ENCODE measurements at places on chromosomes 16 and 17.

- DNase-seq, result no peak
Measured at GRCh38 chr17:58587713-58588117, 73.3 kb upstream of the MTMR4 start.

- no peak for DNase-seq
Measured at GRCh38 chr16:21203155-21203797, 8.1 kb downstream of the ZP2 start.

DNA sequence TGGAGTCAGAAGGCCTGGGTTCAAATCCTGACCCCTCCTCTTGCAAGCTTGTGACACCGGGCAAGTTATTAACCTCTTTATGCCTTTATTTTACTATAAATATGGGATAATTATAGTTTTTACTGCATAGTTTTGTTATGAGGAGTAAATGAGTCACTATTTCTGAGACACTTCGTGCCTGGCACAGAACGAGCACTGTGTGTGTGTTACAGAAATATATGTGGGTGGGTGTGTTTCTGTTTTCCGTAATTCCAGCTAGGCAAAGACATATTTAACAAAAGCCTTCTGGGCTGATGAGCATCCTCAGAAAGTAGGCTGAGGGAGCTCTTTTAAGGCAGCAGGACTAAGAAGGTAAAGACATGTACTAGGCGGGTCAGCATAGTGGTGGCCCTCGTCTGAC lies 417.9 kb downstream of the MAF start:
- no peak for DNase-seq

GRCh38 chr16:10576390-10577304 lies 3.8 kb downstream of the EMP2 start:
- DNase-seq, result no peak

- no peak for DNase-seq
Measured at GRCh38 chr17:48728232-48729231, at the start of gene HOXB13. HOXB13 (minus strand) TSS chr17:48728750; CDS start chr17:48728593, 157 bp downstream.

DNA sequence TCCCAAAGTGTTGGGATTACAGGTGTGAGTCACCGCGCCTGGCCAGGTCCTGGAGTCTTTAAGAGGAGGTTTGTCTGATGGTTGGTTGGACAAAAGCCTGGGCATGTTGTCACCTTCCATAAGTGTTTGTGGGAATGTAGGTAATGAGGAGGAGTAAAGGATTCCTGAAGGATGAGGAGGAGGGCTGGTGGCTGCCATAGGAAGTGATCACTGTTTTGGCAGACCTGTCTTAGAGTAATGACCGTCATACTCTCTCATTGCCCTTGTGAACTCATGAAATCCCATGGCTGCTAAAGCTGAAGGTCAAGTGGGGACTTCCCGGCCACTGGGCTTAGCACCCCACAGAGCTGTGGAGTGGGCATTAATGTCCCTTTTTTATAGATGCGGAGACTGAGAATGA lies 40.5 kb downstream of the TENT4B start:
- DNase-seq, result no peak

- DNase-seq, result no peak
Measured at GRCh38 chr16:85652431-85653221, 36.1 kb downstream of the GINS2 start.

DNA sequence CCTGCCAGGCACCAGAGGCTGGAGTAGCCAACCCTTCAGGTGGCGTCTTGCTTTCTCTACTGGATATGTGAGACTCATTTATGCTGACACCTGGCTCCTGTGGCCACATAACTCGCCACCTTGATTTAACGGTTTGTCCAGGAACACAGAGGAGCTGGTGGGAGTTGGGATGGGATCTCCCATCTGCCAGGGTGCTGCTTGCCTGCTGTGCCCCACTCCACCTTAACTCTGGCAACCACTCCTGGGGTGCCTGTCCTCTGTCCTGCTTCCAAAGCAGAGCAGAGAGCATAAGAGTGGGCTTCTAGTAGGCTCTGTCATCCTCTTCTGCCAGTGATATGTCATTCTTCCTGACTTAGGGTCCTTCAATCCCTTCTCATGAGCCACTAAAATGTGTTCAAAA lies 63.4 kb upstream of the ZNF423 start:
- DNase-seq, result no peak

GRCh38 chr17:61005358-61005757 lies 327.7 kb downstream of the BCAS3 start:
- DNase-seq, result no peak

DNA sequence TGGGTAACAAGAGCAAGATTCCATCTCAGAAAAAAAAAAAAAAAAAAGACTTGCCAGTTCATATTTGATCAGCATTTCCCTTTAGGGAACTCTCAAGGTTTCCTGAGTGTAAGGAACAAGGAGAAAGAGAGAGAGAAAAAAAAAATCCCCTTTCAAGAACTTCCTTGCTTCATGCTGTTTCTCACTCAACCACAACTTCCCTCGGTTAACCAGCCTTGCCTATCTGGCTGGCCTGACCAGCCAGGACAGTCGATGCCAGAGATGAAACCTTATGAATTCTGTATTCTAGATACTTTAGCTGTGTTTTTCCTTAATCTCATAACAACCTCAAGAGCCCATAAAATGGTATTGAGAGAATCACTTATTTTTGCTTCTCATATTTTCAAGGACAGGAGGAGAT lies 2.6 kb upstream of the N4BP1 start:
- DNase-seq, result no peak

- DNase-seq, result no peak
Measured at GRCh38 chr16:85407-85782, 7.4 kb downstream of the MPG start.

DNA sequence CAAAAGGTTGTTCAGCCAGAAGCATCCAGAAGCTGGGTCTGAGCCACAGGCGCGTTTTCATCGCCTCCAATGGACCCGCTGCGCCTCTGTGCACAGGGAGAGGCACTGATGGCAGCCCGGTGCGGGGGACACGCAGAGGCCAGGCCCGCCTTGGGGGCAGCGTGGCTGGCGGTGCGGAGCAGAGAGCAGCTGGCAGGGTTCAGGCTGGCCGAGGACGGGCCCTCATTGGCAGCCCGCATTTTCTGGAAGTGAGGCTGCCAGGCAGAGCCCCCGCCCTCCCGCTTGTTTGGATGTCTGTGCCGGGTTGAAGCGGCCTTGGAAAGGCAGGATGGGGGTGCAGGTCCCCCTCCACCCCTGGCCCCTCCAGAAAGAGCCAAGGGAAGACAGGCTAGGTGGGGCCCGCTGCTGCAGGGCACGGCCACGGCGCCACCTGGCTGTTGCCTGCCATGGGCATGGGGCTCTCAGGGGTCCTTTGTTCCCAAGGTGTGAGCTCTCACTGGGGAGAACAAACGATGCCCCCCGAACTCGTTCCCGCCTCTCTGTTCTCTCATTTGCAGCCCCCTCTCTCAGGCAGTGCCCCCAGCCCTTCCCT lies 18.8 kb downstream of the GSE1 start:
- no peak for DNase-seq

DNA sequence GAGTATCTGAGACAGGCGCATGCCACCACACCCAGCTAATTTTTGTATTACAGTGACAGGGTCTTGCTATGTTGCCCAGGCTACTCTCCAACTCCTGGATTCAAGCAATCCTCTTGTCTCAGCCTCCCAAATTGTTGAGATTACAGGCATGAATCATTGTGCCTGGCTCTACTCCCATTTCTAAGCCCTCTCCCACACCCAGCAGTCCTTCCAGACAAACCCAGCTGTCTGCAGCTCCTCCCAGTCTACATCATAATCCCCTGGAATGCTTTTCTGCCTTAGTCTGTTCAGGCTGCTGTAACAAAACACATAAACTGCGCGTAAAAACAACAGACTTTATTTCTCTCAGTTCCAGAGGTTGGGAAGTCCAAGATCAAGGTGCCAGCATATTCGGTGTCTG lies 144.5 kb downstream of the GRIN2A start:
- DNase-seq, result no peak

DNA sequence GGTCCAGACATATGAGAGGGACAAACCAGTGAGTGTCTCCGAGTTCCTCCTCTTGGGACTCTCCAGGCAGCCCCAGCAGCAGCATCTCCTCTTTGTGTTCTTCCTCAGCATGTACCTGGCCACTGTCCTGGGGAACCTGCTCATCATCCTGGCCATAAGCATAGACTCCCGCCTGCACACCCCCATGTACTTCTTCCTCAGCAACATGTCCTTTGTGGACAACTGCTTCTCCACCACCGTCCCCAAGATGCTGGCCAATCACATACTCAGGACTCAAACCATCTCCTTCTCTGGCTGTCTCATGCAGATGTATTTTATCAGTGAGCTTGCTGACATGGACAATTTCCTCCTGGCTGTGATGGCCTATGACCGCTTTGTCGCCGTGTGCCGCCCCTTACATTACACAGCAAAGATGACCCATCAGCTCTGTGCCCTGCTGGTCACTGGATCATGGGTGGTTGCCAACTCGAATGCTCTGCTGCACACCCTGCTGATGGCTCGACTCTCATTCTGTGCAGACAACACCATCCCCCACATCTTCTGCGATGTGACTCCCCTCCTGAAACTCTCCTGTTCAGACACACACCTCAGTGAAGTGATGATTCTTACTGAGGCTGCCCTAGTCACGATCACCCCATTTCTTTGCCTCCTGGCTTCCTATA lies 19.2 kb downstream of the ZNF200 start:
- DNase-seq, result no peak

GRCh38 chr17:17304521-17304985 lies 1.4 kb downstream of the NT5M start:
- no peak for DNase-seq

GRCh38 chr17:61532826-61533225 lies 58.2 kb downstream of the NACA2 start:
- no peak for DNase-seq

- DNase-seq, result no peak
Measured at GRCh38 chr17:3025421-3026124, 37.8 kb downstream of the OR1D5 start.

GRCh38 chr17:60311186-60311585 lies 80.7 kb downstream of the USP32 start:
- no peak for DNase-seq

DNA sequence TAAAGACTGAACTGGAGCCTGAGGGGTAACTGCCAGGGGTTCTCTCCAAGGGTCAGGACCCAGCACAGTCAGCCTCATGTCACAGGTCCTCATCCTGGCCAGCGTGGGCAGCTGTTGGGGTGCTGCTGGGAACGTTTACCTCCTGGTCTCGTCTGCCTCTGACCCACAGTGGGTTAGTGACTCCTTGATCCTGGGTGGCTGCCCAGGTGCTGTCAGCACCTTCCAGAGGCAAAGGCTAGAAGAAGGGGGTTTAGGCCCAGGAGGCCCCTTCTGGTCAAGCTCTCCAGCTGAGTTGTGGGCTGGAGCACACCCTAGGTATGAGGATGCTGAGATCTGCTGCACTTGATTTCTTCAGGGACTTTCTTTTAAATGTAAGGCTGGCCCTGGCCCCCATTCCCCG lies 30.3 kb downstream of the AKAP1 start:
- DNase-seq, result no peak

DNA sequence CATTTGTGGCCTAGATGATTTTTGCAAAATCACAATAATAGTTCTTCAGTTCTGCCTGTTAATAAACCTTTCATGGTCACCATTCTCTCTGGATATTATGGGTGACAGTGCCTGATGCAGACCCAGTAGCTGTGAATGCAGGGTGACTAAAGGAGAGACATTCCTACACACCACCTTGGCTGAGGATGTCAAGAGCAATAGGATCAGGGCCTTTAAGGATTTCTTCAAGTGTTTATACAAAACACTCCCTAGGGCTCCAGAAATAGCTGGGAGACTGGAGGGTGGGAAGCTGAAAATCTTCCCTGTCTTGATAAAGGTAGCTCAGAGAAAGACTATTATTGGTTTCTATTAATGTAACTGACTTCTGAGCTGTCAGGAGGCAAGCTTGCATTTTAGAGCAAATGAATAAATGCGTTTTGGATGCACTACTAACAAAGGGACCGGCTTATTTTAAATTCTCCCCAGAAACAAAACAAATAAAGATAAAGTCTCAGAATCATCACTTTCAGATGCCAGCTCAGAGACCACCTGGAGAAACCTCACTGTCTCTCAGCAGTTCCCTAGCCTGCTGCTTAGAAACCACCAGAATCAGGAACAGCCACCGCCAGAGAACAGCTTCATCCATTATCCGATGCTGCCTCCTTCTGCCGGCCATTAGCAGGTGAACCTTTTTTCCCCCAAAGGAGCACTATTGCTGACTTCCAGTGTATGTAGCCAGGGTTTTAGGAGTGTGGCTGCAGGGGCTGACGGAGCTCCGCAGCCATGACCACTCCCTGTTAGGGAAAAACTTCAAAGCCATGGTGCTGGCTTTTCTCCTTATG lies 171.4 kb upstream of the DYNLRB2 start:
- DNase-seq, result peak; percentile 10

DNA sequence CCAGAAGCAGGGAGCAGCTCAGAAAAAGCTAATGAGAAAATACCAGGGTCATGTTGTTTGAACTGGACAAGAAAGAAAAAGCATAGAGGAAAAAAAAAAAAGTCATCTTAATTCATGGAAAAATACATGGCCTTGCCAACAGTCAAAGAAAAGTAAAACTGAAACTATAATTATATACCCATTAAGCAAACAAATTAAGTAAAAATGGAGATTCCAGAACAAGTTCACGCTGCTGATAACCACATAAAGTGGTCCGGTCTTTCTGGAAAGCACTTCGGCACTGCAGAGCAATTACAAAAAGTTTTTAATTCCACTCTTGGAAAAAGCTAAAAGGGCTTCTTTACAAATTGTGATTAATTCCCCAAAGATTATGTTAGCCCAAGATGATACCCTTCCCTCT lies 12.4 kb upstream of the P2RX5 start:
- no peak for DNase-seq

DNA sequence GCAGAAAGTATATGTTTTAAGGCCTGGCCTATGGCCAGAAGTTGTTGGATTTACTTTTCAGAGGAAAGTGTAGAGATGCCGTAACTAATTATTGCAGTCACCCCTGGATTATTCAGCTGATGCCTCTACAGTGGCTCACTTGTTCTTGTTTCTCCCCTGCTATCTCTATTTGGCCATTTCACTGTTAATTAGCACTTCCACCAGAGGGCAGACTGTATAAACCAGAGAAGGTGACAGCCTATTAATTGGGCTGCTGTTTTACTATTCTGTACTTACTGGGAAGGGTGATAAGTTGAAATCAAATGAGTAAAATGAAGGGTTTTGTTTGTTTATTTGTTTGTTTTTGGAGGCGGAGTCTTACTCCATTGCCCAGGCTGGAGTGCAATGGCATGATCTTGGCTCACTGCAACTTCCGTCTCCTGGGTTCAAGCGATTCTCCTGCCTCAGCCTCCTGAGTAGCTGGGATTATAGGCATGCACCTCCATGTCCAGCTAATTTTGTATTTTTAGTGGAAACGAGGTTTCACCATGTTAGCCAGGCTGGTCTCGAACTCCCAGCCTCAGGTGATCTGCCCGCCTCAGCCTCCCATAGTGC lies 66.0 kb downstream of the CDK12 start:
- DNase-seq, result no peak

GRCh38 chr17:76940738-76941350 lies 72.6 kb downstream of the MGAT5B start:
- DNase-seq, result no peak

- no peak for DNase-seq
Measured at GRCh38 chr17:14813649-14814370, 451.3 kb downstream of the PMP22 start.

DNA sequence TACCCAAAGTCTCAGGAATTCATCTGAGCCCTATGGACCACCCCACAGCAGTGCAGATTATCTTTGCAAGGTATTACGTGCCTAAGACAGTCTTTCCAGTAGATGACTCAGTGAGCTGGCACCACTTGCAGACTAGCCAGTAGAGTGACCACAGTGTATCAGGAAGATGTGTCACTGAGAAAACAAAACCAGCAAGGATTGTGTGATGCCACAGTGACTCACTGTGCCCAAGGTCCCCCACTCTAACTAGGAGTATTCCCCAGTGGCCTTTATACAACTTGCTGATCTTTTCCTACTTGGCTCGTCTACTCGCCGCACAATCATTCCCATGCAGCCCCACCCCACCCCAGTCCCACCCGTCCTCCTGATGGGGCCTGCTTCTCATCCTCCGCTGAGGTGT lies 26.8 kb upstream of the PRKCA start:
- DNase-seq, result peak; percentile 90

Data from AG04449 (cell line).